ENCODE measurements at places on chromosomes 3 and 15. TPM values are rescaled to one million over a fixed set of nuclear protein-coding genes. Genes with fewer than 3 reads are reported as not detected.

GRCh38 chr3:152445212-152445611 lies 176.5 kb downstream of the MBNL1 start:
- no peaks in the 10 kb centered on the region for H3K27me3 ChIP-seq
- no peak for DNase-seq
- no peak overlapping the region for H3K27ac ChIP-seq
- no peak overlapping the region for H3K4me3 ChIP-seq

- no peak overlapping the region for H3K27ac ChIP-seq
- no peaks in the 10 kb centered on the region for H3K27me3 ChIP-seq
- H3K4me1 ChIP-seq, result no peaks in the 10 kb centered on the region
- no peak for DNase-seq
- H3K36me3 ChIP-seq, result no peaks in the 10 kb centered on the region
Measured at GRCh38 chr3:264394-265156, 68.0 kb downstream of the CHL1 start.

Gene AQP9
- 0.53 TPM for total RNA-seq

Gene FAM43A
- total RNA-seq, result 1.9 TPM

Gene RETNLB
- not detected for total RNA-seq
